ENCODE measurements at places on chromosomes 3 and 15.

DNA sequence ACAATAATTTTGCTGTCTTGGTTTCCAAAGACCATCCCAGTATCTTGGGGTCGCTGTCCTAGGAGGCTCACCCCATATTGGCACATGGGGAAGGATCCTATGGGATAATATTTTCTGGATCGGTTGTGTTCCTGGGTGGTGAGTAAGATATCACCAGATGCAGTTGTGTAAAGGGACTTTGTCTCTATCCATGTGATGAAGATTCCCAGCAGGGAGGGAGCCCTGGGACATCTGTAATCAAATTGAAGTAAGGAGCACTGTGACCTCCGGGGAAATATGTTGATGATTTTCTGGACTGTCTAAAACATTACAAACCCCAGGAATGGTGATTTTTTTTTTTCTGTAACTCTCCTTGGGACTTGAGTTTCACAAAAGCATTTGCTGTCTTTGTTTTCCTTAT is 36.2 kb upstream of the LRTM1 start:
- no peak for DNase-seq

- no peak for DNase-seq
These were observed 9.0 kb downstream of the ARPP21 start for GRCh38 chr3:35648347-35648746.

- no peak for DNase-seq
These were observed 17.0 kb downstream of the SUCLG2 start for GRCh38 chr3:67637255-67637900.

DNA sequence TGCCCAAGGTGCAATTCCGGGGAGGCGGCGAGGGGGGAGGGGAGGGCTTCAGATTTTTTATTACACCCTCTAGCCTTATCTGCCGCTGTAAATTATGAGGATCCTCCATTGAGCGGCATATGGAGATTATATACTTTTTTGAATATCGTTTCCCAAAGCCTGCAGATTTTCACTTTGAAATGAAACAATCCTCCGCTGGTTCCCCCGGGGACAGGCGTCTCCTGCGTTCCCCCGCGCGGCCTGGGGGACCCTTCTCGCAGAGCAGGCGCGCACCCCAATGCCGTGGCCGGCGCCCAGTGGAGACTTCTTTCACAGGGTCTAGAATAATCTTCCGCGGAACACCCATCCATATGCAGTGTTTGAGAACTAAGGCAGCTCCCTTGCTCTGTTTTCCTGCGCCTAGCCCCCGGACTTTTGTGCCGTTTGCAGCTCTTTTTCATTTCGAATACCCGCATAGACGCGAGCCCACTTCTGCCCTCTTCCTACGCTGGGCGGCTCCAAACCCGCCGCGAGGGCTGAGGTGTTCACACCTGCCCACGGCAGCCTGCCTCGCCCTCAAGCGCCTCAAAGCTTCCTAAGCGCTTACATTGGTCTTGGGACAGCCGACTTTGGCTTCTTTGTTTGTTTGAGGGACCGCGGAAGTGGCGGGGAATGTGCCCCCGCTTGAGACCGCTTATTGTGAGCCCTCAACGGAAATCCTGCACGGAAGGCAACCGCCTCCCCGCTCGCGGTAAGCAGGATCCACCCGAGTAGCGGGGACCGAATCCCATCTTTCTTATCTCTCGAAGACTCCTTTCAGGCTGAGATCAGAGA is 7.5 kb downstream of the SOX14 start:
- no peak for DNase-seq

GRCh38 chr3:94360987-94361386 is 298.1 kb downstream of the NSUN3 start:
- DNase-seq = no peak

GRCh38 chr3:45066109-45066801 is 40.2 kb downstream of the CLEC3B start:
- no peak for DNase-seq

- DNase-seq = no peak
These were observed 21.9 kb upstream of the ZNF445 start for GRCh38 chr3:44499149-44499898.

DNA sequence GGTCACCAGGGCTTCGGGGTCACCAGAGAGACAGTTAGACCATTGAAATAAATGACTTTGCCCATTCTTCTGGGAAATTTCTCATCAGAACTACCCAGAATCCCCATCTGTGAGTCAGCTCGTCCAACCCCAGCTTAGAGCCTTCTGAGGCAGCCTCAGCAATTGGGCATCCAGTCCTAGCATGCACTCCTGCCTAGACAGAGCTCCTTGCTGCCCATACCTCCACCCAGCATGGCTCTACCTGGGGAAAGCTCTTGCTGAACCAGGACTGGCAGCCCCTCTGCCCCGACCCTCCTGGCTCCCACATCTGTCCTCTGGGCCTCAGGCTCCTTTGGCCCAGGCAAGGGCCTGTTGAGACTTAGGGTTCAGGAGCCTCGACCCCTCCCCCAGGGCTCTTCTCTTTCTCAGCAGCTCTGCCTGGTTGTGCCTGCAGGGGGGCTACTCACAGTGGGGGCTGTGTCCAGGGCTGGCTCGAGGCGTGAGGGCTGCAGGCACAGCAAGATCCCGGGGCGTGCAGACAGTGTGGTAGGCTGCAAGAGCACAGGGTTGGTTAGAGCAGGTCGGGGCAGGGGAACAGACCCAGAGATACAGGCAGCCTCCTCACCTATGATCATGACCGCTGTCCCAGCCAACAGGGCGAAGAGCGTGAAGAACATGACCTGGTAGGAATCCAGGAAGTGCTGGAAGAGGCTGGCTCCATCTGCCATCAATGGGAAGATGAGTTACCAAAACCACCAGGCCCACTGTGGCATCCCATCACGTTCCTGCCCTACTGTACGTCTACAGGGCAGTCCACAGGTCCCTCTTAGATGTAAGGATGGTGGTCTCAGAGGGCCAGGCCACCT is 101.3 kb downstream of the NUP210 start:
- no peak for DNase-seq

DNA sequence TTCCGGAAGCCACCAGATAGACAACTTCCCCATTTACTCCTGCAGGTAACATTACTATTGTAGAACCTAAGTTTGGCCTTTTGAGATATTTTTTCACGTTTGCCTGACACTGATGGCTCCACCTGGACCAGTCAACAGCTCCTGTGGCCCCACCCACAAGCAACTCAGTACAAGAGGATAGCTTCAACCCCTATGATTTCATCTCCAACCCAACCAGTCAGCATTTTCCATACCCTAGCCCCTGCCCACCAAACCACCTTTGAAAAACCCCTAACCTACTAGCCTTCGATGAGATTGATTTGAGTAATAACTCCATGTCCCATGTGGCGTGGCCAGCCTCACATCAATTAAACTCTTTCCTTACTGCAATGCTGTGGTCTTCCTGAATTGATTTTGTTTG is 950 bp upstream of the EHHADH start:
- DNase-seq = no peak

GRCh38 chr15:72562878-72563277 is 88.7 kb downstream of the ARIH1 start:
- DNase-seq = no peak
